Panc1 (cell line): ENCODE measurements at places on chromosomes 3 and 15.

DNA sequence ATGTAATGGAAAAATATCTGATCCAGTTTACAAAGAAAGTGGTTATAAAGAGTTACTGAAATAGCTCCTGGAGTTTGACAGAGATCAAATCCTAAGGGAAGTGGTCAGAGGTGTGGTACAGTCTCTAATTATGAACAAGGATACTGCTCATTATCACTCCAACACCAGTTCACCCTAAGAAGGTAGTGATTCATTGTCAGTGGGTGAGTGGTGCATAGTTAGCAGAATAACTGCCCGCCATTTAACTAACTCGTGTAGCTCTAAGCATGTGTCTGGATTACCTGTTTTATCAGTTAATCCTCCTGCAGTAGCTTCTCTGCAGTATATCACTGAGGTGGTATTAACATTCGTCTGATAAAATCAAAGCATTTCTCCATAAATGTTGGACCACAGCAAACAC is 700.1 kb downstream of the NLGN1 start:
- no peak overlapping the region for H3K4me3 ChIP-seq
- no peaks in the 10 kb centered on the region for H3K36me3 ChIP-seq
- no peak overlapping the region for H3K27ac ChIP-seq
- peaks cover 3% of the 10 kb centered on the region; the same call in 1 of the 2 replicates for H3K4me1 ChIP-seq
- no peaks in the 10 kb centered on the region for H3K27me3 ChIP-seq

DNA sequence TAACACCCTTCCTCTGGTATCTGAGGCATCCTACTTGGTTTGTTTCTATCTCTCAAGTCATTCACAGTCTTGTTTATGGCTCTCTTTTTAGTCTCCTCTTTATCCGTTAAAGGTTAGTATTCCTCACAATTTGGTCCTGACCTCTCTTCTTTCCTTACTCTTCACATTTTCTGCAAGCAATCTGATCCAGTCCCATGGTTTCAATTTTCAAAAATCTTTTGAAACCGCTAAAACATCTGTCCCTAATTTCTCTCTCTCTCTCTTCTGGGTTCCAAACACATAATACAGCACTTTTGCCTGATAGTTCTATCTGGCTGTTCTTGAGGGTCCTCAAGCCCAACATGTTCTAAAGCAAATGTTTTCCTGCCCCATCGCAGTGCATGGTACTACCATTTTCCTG is 149.0 kb downstream of the SERPINI1 start:
- no peak for DNase-seq
- H3K36me3 ChIP-seq = no peaks in the 10 kb centered on the region
- H3K27ac ChIP-seq = no peak overlapping the region

GRCh38 chr3:16174389-16174788 is at the start of gene GALNT15:
TSS of gene GALNT15 (plus strand) at chr3:16174680. CDS start at chr3:16175152, 472 bp downstream.
- H3K36me3 ChIP-seq = no peaks in the 10 kb centered on the region
- no peaks in the 10 kb centered on the region for H3K27me3 ChIP-seq

DNA sequence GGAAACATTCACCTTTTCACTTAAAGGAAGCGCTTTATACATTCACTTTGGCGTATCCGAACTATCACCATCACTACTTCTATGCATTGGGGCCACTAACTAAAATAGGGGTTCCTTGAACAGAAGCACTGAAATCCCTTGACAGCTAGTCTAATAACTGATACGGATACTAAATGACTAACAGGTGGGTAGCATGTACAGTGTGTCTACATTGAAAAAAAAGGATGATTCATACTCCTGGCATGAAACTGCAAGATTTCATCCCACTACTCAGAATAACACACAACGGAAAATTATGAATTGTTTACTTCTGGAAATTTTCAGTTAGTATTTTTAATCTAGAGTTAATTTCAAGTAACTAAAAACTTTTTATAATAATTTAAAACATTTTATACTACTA is 96.7 kb downstream of the SMARCC1 start:
- H3K36me3 ChIP-seq = peaks cover 29% of the 10 kb centered on the region
- H3K27me3 ChIP-seq = no peaks in the 10 kb centered on the region
- H3K4me3 ChIP-seq = no peak overlapping the region
- DNase-seq = no peak
- no peaks in the 10 kb centered on the region for H3K4me1 ChIP-seq

- H3K4me1 ChIP-seq = no peaks in the 10 kb centered on the region
- H3K4me3 ChIP-seq = no peak overlapping the region
- no peaks in the 10 kb centered on the region for H3K36me3 ChIP-seq
- no peak for DNase-seq
- no peak overlapping the region for H3K27ac ChIP-seq
- H3K27me3 ChIP-seq = no peaks in the 10 kb centered on the region
Measured at GRCh38 chr3:72460205-72461174, 387.8 kb downstream of the SHQ1 start.

DNA sequence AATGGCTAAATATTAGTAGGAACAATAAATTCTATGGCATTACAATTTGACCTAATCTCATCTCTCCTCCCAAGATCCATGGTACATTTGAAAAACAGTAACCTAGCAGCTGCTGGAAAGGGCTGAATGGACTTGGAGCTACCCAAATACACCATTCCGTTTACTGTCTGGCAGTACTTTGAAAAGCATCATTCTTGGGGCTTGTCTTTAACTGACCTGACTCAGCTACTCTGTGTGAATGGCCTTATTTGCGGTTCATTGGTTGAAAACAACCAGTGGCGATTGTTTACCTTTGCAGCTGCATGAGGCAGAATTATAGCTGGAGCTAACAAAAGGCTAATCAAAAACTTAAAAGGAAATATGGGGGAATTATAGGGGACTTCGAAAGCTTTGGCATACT is 311.2 kb upstream of the MCTP2 start:
- no peak for DNase-seq
- no peaks in the 10 kb centered on the region for H3K4me1 ChIP-seq
- no peaks in the 10 kb centered on the region for H3K27me3 ChIP-seq
- no peak overlapping the region for H3K4me3 ChIP-seq
- H3K27ac ChIP-seq = no peak overlapping the region
